ENCODE measurements at places on chromosomes 7 and 10. TPM values are rescaled to one million over a fixed set of nuclear protein-coding genes. Genes with fewer than 3 reads are reported as not detected.

ZNF467 gene
- total RNA-seq, result 7.9 TPM

MKI67 gene
- total RNA-seq, result 2.0 TPM

UCN3 gene
- total RNA-seq, result not detected

GNAT3 gene
- not detected for total RNA-seq

RASSF4 gene
- 6.1 TPM for total RNA-seq

CLEC2L gene
- not detected for total RNA-seq

UNC5B gene
- total RNA-seq, result 58.4 TPM

SPDYE16 gene
- total RNA-seq, result 0.51 TPM

FAM180A gene
- 0.77 TPM for total RNA-seq

VPS37D gene
- 6.0 TPM for total RNA-seq

ZP3 gene
- 0.80 TPM for total RNA-seq

SPAG6 gene
- 5.8 TPM for total RNA-seq

GRCh38 chr7:77438131-77438530 lies 22.0 kb upstream of the GSAP start:
- H3K27ac ChIP-seq, result no peak overlapping the region
- no peak overlapping the region for H3K4me3 ChIP-seq
- no peaks in the 10 kb centered on the region for H3K36me3 ChIP-seq
- H3K4me1 ChIP-seq, result no peaks in the 10 kb centered on the region

GRCh38 chr7:91826377-91826776 lies 54.1 kb downstream of the MTERF1 start:
- no peak for DNase-seq
- H3K36me3 ChIP-seq, result no peaks in the 10 kb centered on the region
- H3K4me1 ChIP-seq, result no peaks in the 10 kb centered on the region
- H3K27me3 ChIP-seq, result no peaks in the 10 kb centered on the region
- no peak overlapping the region for H3K27ac ChIP-seq
- no peak overlapping the region for H3K4me3 ChIP-seq

- H3K36me3 ChIP-seq, result no peaks in the 10 kb centered on the region
- peaks cover 20% of the 10 kb centered on the region for H3K4me1 ChIP-seq
- no peaks in the 10 kb centered on the region for H3K27me3 ChIP-seq
- no peak for DNase-seq
- H3K27ac ChIP-seq, result no peak overlapping the region
Measured at GRCh38 chr10:44983066-44983894, 4.7 kb upstream of the DEPP1 start.

GRCh38 chr10:37703114-37703513 lies 154.3 kb downstream of the ZNF248 start:
- no peaks in the 10 kb centered on the region for H3K36me3 ChIP-seq
- no peak overlapping the region for H3K27ac ChIP-seq
- H3K27me3 ChIP-seq, result no peaks in the 10 kb centered on the region
- no peak for DNase-seq
- no peak overlapping the region for H3K4me3 ChIP-seq

- no peaks in the 10 kb centered on the region for H3K27me3 ChIP-seq
- no peak overlapping the region for H3K4me3 ChIP-seq
- no peaks in the 10 kb centered on the region for H3K36me3 ChIP-seq
- DNase-seq, result peak; percentile 86
- H3K4me1 ChIP-seq, result peaks cover 9% of the 10 kb centered on the region
- H3K27ac ChIP-seq, result peak overlapping the region; percentile 12
Measured at GRCh38 chr10:15515202-15515601, 144.1 kb upstream of the FAM171A1 start.

DNA sequence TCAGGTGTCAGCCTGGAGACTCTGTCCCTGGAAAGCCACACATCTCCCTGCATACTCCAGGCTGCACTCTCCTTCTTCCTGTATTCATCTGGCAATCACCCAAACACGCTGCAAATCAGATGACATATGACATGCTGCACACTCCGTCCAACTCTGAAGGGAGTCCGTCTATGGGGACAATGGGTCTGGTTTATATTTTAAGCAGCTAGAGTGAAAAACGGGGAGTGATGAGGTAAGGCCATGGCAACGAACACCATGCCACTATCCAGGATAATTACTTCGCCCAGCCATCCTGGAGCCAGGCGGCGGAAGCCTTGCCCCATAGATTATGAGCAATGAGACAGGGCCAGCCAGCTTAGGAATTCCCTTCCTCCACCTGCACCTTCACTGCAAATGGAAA lies 140.1 kb downstream of the PLXNA4 start:
- H3K4me1 ChIP-seq, result no peaks in the 10 kb centered on the region
- no peak for DNase-seq
- no peaks in the 10 kb centered on the region for H3K27me3 ChIP-seq
- H3K36me3 ChIP-seq, result no peaks in the 10 kb centered on the region
- no peak overlapping the region for H3K4me3 ChIP-seq
- H3K27ac ChIP-seq, result no peak overlapping the region

DNA sequence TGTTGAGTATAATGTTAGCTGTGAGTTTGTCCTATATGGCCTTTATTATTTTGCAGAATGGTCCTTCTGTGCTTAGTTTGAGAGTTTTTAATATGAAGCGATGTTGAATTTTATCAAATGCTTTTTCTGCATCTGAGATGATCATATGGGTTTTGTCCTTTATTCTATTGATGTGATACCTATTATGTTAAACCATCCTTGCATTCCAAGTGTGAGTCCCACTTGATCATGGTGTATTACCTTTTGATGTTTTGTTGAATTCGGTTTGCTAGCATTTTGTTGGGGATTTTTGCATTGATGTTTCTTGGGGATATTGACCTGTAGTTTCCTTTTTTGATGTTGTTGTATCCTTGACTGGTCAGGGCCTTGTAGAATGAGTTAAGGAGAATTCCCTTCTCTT lies 166.4 kb downstream of the MLLT10 start:
- H3K27me3 ChIP-seq, result no peaks in the 10 kb centered on the region
- H3K4me1 ChIP-seq, result no peaks in the 10 kb centered on the region
- no peak overlapping the region for H3K4me3 ChIP-seq
- no peak for DNase-seq
- no peak overlapping the region for H3K27ac ChIP-seq
- no peaks in the 10 kb centered on the region for H3K36me3 ChIP-seq

DNA sequence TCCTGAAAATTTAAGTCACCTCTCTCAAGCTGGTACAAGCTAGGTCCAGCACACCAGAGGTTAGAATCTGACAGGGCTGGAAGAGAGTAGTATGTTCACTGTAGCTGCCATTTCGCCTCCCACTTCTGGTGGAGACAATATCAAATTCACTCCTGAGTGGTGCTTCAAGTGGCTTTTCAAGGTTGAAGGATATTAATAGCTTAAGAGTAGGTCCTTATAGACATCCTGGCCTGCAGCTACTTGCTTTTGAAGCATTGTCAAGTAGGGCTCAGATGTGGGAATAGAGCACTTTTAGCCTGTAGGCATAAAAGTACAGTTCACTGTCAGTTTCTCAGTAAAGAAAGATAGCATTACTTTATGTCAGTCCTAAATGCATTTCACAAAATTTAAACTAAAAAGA lies 270.5 kb upstream of the PLPP4 start:
- H3K27ac ChIP-seq, result no peak overlapping the region
- H3K4me3 ChIP-seq, result no peak overlapping the region
- no peaks in the 10 kb centered on the region for H3K4me1 ChIP-seq
- DNase-seq, result no peak
- no peaks in the 10 kb centered on the region for H3K36me3 ChIP-seq
- H3K27me3 ChIP-seq, result no peaks in the 10 kb centered on the region

- H3K27me3 ChIP-seq, result no peaks in the 10 kb centered on the region
- peak overlapping the region; percentile 65 for H3K27ac ChIP-seq
- DNase-seq, result peak; percentile 38
- no peaks in the 10 kb centered on the region for H3K36me3 ChIP-seq
- no peaks in the 10 kb centered on the region for H3K4me1 ChIP-seq
- H3K4me3 ChIP-seq, result no peak overlapping the region
Measured at GRCh38 chr10:23980094-23980493, 228.8 kb upstream of the KIAA1217 start.

DNA sequence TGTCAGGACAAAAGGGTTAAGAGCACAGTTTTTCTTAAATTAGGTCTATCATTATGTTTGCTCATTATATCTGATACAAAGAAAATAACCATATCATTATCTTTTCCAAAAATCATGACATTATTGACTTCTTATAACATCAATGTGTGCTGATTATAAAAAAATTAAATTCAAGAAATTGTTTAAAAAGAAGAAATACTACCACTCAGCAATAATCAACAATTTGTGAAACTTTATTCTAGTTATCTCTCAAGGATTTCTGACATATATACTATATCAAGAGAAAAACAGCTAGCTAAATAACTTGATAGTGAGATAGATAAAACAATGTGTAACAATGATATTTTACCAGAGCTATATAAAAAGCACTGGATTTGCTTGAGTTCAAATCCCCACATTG lies 360.7 kb upstream of the PHF14 start:
- no peak for DNase-seq
- H3K4me1 ChIP-seq, result no peaks in the 10 kb centered on the region
- H3K4me3 ChIP-seq, result no peak overlapping the region

DNA sequence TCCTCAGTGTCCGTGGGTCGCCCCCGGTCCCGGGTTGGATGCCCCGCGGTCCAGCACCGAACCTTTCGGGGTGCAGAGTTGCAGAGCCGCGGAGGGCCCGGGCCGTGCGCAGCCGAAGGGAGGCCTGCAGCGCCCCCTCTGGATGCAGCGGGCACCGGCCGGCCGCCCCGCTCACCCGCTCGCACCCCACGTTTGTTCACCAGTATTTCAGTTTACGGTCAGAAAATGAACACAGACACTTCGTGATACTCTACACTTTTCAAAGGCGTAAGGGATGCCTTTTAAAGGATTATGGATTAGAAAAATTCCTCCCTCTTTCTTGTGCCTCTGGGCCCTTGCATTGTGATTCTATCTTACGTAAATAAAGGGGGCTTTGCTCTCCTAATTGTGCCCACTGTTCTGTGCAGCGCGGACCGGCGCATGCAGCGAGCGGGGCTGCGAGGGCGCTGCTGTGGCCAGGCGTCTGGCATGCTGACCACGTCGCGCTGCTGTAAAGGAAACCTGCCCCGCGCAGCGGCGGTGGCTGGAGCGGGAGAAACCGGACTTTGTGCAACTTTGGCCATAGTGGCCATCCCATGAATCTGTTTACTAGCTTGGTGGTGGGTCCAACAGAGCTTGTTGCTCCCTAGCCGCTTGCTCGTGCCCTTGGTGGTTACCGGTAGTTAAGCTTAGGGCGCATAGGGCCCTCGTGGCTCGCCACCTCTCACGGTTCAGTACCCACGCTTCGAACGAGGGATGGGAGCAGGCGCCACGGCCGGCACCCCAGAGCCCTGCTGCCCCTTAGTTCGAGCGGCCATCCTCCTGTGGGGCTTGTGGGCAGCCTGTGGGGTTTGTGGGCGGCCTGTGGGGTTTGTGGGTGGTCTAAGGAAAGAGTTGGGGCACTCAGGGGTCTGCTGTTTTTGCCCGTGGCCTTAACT lies 739 bp upstream of the MEST start:
- no peaks in the 10 kb centered on the region for H3K27me3 ChIP-seq
- peaks cover 4% of the 10 kb centered on the region for H3K4me1 ChIP-seq
- peak overlapping the region; percentile 19 for H3K4me3 ChIP-seq
- peak; percentile 36 for DNase-seq

GRCh38 chr10:1217661-1218060 lies 161.5 kb downstream of the WDR37 start:
- H3K36me3 ChIP-seq, result no peaks in the 10 kb centered on the region
- no peak overlapping the region for H3K27ac ChIP-seq
- H3K27me3 ChIP-seq, result no peaks in the 10 kb centered on the region
- no peak for DNase-seq
- no peaks in the 10 kb centered on the region for H3K4me1 ChIP-seq

DNA sequence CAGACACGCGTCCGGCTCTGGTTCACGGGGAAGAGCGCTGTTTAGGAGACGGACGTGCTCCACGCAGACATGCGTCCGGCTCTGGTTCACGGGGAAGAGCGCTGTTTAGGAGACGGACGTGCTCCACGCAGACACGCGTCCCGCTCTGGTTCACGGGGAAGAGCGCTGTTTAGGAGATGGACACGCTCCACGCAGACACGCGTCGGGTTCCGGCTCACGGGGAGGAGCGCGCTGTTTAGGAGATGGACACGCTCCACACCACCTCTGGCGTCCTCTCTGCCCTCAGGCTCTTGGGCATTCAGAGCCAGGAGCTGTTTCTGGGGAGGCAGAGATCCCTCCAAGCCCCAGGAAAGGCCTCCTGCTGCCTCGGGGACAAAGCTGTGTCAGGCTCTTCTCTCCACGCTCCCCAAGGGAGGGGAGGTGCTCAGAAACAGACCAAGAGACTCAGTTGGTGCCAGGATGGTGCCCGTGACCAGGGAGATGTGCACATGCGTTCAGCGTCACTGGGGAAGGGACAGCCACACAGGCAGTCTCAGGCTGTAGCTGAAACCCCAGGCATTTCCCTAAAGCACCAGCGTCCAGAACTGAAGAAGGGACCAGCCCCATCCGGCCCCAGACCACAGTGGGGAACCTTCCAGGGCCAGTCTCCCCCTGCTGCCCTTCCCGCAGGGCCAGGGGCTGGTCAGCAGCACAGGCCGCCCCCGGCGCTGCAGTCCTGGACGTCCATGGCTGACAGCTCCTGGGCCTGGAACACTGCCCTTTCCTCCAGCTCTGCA lies 175.6 kb downstream of the ELFN1 start:
- H3K36me3 ChIP-seq, result no peaks in the 10 kb centered on the region
- no peaks in the 10 kb centered on the region for H3K4me1 ChIP-seq
- no peak overlapping the region for H3K27ac ChIP-seq
- no peaks in the 10 kb centered on the region for H3K27me3 ChIP-seq

All from prostate gland (tissue), 2 donors.